ENCODE measurements at places on chromosomes 2 and 18.

- DNase-seq, result peak; percentile 47
Measured at GRCh38 chr2:235725016-235725489, 231.2 kb downstream of the AGAP1 start.

DNA sequence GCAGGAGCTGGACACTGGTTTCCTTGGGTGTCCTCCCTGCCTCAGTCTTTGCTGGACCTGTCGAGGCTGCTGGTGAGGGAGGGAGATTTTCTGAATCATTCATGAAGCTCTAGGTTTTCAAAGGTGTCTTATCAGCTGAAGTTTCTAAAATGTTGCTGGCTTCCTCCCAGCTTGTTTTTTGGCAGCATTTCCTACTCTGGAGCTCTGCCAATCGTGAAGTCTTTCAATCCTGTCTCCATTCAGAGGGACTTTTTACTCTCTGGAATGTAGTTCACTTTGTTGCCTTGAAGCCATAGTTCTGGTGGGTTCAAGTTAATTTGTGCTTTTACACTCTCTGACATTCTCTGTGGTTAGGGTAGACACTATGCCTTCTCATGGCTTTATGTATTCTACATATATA lies 23.9 kb downstream of the SNTG2 start:
- no peak for DNase-seq

DNA sequence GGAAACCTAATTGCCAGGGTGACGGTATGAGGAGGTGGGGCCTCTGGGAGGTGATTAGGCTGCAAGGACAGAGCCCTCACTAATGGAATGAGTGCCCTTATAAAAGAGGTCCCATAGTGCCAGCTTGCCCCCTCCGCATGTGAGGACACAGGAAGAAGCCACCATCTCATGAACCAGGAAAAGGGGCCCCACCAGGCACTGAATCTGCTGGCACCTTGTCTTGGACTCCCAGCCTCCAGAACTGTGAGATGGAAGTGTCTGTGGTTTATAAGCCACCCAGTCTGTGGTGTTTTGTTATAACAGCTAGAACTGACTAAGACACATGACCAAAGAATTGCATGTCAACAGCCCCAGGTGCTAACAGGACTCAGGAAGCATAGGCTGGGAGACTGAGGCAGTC lies 214.3 kb downstream of the MGAT5 start:
- DNase-seq, result no peak

GRCh38 chr2:240419271-240419670 lies 16.2 kb upstream of the GPC1 start:
- no peak for DNase-seq

- no peak for DNase-seq
Measured at GRCh38 chr2:207434899-207435465, 94.8 kb upstream of the CREB1 start.

- no peak for DNase-seq
Measured at GRCh38 chr2:3460831-3461800, 58.2 kb downstream of the ADI1 start.

DNA sequence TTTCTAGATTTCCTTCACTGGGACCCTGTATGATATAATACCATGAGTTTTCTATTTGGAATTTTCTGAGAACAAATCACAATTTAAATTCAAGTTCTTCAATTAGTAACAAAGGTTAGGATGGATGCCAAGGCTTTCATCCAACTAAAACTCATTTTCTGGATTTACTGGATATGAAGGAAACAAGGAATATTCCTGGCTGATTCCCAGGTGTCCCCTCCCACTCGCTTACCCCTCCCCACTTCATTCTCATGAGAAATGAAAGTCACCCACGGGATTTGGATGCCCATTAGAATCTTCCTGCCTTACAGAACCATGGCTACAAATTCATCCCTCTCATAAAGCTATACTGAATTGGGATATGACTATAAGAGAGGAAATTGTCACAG lies 40.0 kb downstream of the RNU4ATAC start:
- no peak for DNase-seq

DNA sequence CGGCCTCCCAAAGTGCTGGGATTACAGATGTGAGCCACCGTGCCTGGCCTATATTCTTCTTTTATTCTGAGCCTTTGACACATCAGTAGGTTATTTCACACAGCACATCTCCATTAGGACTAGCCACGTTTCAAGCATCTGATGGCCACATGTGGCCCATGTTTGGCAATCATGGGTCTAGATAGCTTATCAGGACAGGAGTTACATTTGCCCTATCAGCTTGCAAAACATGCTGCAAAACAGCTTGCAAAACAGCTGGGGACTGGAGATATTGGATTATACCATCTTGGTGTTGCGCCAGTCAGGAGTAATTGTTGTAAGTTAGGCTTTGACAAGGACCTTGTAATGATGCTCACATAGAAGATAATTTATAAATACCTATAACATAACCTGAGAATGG lies 94.9 kb downstream of the GBX2 start:
- no peak for DNase-seq

DNA sequence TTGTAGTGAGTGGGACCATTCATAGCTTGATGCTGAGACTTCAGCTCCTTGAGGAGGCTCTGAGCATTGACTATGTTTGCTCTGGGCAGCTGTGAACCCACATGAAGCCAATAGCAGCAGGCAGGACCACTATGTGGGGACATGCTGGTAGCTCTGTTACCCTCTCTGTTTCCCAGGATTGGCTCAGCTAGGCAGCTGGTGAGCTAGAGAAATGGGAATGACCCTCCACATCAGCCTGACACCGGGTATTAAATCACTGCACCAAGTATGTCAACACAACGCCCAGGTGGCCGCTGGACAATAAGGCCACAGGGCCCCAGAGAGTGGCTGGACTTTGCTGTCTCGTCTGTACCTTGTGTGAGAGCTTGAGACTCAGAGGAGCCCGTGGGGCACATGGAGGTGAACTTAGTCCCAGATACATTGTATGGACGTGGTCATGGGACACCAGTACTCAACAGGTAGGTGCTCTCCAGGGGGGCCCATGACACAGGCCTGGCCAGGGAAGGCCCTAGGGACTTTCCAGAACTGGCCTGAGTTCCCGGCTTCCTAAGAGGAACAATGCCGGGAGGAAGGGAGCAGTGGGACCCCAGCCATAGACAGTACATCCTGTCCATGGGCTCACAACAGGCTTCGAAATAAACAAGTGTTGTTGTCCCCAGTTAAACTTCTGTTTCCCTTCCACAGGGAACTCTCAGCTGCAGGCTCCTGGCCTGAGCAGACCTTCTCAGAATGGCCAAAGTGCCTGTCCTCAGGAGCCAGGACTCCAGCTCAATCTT lies 35.2 kb downstream of the HS1BP3 start:
- no peak for DNase-seq

GRCh38 chr2:80852079-80852807 lies 547.7 kb upstream of the LRRTM1 start:
- DNase-seq, result no peak

DNA sequence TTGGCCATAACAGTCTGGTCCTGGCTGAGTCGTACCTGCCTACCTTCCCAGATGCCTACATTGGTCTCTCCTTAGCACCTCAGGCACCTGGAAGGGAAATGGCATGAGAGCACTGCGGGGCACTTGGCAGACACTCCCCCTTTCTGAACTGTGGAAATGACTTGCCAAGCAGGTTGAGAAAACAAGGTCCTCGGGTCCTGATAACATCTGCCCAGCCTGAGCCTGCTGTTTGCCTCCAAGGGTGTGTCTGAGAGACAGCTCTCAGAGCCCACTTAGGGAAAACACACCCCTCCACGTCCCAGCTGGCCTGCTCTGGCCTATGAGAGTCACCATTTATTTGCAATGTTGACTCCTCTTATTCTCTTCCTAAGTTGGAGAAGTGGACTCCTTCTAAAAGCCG lies 10.5 kb downstream of the FAM110C start:
- DNase-seq, result no peak

- no peak for DNase-seq
Measured at GRCh38 chr2:74816540-74817303, 17.2 kb upstream of the HK2 start.

DNA sequence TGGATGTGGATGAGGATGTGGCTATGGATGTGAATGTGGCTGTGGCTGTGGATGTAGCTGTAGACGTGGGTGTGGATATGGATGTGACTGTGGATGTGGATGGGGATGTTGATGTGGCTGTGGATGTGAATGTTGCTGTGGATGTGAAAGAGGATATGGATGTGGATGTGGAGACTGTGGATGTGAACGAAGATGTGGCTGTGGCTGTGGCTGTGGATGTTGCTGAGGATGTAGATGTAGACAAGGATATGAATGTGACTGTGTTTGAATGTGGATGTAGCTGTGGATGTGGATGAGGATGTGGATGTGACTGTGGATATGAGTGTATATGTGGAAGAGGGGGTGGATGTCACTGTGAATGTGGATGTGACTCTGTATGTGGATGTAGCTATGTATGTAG lies 884.6 kb upstream of the CHAC2 start:
- DNase-seq, result no peak

GRCh38 chr2:195984923-195985726 lies 83.5 kb downstream of the DNAH7 start:
- DNase-seq, result no peak

GRCh38 chr2:1072250-1072649 lies 121.6 kb downstream of the SNTG2 start:
- no peak for DNase-seq

DNA sequence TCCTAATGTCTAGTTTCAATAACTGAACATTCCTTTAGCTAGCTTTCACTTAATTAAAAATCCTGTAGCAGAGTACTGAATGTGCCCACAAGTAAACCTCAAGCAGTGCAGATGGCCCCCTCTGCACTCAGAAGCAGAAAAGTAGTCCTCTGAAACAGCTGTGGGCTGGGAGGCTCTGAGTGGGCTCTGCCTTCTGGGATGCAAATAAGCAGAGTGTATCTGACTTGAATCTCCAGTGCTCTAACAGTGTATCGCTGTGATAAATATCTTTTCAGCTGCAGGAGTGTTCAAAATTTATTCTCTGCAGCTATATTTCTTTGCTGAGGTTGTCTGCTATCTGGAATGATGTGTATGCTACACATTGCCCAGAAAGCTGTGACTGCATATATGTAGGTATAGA lies 44.8 kb upstream of the SYT4 start:
- no peak for DNase-seq

DNA sequence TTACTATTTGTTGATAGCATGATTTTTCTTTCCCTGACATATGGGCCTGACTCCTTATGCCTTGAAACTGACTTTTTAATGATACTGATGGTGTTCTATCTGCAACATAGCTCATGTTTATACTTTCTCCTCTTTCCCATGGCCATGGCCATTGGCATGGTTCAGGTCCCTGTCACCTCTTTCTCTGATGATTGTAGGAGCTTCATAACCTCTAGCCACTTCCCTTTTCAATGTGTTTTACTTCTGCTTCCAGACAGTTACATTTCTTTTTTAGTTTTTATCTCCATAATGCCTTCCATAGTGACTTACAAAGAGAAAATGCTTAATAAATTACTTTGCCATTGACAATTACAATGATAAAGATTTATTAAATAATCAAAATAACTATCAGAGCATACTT lies 177.9 kb upstream of the SETBP1 start:
- no peak for DNase-seq

- no peak for DNase-seq
Measured at GRCh38 chr18:54712306-54712705, 116.0 kb upstream of the RAB27B start.

DNA sequence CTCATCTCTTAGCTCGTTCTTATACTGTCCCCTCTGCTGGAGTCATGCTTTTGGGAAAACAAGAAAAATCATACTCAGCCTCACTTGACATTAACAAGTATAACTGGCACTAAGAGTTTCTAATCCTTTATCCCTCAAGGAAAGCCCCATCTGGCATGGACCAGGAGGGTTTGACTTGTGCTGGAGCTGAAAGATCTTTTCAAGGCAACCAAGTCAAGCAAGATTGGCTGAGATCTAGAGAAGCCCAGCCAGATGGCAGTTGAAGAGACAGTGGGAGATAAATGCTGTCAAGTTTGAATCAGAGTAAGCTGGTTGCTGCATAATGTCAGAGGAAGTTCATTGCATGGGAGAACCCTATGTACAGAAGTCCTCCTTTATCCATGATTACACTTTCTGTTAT lies 336.5 kb upstream of the LRP1B start:
- DNase-seq, result no peak

DNA sequence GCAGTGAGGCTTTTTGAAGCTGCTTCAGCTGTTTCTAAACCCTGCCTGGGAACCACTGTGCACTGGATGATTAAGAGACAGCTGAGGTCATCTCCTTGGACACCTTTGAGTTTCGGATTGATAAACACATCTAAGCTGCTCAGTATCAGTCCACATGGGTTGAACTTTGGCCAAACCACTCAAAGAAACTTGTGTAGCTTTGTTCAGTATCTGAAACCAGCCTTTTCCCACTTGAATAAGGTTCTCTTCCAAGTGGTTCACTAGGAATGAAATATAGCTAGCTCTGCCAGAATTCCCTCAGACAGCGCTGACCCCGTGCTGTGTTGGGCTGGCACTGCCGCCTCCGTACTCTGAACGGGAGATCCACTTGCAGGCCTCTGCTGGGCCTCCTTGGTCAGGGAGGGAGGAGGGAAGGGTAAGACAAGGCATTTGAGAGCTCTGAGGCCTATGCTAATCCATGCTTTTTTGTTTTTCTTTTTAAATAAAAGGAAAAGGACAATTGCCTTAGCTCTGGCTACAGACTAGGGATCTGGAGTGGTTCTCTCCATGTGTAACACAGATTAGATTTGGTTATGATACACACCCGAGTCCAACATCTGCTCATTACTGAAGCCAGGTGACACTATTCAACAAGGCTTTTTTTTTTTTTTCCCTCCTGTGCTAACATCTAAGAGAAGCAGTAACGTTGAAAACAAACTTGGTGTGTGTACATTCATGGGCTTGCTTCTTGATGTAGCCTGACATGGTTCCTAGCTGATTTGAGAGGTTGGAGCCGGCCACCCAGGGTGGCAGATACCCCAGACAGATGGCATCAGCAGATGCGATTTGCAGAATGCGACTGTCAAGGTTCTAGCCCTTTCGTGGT lies 67.7 kb downstream of the NCK2 start:
- no peak for DNase-seq

- DNase-seq, result no peak
Measured at GRCh38 chr2:235390108-235390815, 103.6 kb upstream of the AGAP1 start.

GRCh38 chr2:22290909-22291473 lies 1094.0 kb upstream of the KLHL29 start:
- DNase-seq, result no peak

GRCh38 chr2:165697748-165698443 lies 96.2 kb downstream of the GALNT3 start:
- DNase-seq, result no peak

GRCh38 chr18:65753520-65753919 lies 2.7 kb downstream of the CDH7 start:
- no peak for DNase-seq

DNA sequence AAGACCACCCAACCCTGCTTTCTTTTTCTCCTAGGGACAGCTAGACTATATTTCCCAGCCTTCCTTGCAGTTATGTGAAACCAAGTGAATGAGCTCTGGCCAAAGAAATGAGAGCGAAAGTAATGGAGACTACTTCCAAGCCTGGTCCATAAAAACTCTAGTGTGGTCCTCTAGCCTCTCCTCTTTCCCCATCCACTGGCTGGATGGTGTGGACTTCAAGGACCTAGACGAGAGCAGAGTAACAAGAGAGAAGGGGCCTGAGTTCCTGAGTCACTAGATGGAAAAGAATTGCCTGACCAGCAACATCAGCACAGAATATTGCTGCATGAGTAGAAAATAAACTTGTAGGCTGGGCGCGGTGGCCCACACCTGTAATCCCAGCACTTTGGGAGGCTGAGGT lies 2.9 kb upstream of the TMSB10 start:
- DNase-seq, result no peak

- DNase-seq, result no peak
Measured at GRCh38 chr2:107174171-107174570, 288.2 kb upstream of the ST6GAL2 start.

GRCh38 chr2:161273038-161273760 lies 35.0 kb upstream of the PSMD14 start:
- no peak for DNase-seq
